ENCODE measurements at places on chromosomes 2 and 18. TPM values are rescaled to one million over a fixed set of nuclear protein-coding genes. Genes with fewer than 3 reads are reported as not detected.

DNA sequence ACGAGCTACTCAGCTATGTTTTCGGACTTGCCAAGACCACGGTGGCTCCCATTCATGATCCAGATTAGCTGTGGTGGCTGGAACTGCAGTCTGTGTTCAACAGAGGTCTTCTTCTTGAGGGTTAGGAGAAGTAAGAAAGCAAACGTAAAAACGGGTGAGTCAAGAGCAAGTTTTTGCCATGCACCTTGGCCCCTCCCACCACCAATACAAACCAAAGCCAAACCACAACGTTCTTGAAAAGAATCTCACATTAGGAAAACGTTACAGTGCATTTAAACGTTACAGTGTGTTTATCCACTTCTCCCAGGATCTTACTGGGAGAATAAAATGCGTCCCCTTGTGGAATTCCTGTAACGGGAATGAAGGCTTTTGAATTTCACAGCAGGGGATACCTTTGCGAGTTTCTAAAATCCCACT is 725 bp downstream of the FBXO48 start:
- peak overlapping the region; percentile 99 for H3K4me3 ChIP-seq
- H3K27ac ChIP-seq: peak overlapping the region; percentile 89
- H3K4me1 ChIP-seq: peaks cover 29% of the 10 kb centered on the region

DNA sequence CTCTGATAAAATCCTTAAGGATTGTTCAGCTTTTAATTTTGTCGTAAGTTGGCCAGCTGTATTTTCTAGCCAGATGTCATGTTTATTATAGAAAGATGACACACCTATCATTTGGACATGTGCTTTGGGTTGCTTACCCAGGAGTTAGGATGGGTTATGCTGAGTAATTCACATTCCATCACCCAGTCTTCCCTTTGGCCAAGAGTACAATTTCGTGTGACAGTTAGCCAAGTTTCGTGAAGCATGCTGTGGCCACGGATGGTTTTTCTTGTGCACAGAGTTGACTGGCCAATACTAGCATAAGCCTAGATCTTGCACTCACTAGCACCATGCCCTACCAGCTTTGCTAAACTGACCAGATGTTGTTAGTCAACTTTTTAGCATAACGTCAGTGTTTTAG is 5.8 kb downstream of the MAPRE3 start:
- DNase-seq: no peak
- H3K27ac ChIP-seq: no peak overlapping the region

The PFN4 gene
- polyA plus RNA-seq: not detected

The TMEM237 gene
- polyA plus RNA-seq: 1.0 TPM

The IL36RN gene
- not detected for polyA plus RNA-seq
